ENCODE measurements at places on chromosomes 12 and 14. TPM values are rescaled to one million over a fixed set of nuclear protein-coding genes. Genes with fewer than 3 reads are reported as not detected.
A peak's percentile ranks its signal among the peaks of the same experiment; 100 is the strongest.

The UNC79 gene
- 6.2 TPM for total RNA-seq

The SERPINA10 gene
- total RNA-seq = not detected

The LALBA gene
- total RNA-seq = not detected

The SPTB gene
- 0.77 TPM for total RNA-seq

The PLEKHG7 gene
- not detected for total RNA-seq

The RNU4-1 gene
- total RNA-seq = 4,837 TPM

The TSHR gene
- total RNA-seq = not detected

- DNase-seq = no peak
Observed at GRCh38 chr12:98763656-98764055, 118.6 kb downstream of the APAF1 start.

DNA sequence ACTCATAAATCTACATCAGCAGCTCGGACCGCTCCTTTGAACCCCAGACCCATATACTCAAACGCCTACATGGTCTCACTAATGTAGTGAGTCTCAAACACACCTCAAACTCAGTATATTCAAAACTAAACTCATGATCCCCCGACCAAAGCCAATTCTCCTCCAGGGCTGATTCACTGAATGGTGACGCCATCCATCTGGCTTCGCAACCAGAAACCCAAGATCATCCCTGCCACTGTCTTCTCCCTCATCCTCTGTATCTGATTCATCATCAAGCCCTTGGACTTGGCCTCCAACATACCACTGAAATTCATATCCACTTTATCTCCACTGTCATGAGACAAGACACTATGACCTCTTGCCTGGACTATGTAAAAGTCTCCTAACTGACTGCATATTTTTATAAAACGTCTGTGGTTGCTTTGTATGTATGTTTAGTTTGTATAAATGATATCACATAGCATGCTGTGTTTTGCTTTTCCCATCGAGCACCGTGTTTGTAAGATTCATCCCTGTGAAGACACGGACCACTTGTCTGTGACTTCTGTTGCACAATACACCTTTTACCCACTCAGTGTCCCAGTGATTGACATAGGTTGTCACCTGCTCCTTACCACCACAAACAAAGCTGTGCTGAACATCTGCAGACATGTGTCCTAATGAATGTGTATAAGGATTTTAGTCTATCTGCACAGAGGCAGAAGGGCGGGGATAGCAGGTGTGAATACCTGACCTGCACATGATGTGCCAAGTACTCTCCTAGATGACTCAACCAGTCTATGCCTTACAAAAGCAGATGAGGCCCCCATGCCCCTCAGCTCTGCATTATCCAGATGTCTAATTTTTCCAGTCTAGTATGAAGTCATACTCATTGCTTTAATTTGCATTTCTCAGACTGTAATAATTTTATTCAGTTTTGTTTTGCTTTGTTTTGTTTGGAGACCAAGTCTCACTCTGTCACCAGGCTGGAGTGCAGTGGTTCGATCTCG lies 76.9 kb downstream of the VWF start:
- no peak for DNase-seq

- peak; percentile 28 for DNase-seq
Observed at GRCh38 chr14:100774164-100774537, 47.5 kb downstream of the DLK1 start.

DNA sequence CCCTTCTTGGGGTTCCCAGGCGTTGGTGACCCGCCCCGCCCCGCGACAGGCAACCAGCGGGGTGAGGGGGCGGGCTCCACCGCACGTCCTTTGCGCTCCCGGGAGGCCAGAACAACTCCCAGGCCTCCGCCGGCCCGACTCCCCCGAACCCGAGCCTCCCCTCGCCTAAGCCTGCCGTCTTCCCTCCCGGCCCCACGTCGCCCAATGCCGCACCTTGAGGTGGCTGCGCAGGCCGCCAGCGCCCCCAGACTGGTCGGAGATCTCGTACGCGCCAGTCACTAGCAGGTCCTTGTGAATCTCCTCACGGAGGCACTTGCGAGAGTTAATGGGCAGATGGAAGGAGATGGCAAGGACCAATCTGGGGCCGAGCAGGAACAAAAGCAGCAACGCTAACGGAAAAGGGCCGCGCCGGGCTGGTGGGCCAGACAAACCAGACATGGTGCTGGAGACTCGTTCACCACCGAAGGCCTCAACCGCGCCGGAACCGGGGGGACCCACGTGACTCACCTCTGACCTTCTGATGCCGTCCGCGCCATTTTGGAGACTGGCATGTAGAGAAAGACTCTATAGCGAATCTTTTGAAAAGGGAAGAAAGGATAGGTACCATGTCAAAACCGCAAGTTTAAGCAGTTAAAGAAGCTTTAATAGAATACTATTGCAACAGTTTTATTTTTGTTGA lies at the start of gene TMED10:
TMED10 (minus strand) TSS at position 471 of the 679 bp plus-strand sequence; CDS start at position 438, 33 bp downstream.
- peak; percentile 95 for DNase-seq

DNA sequence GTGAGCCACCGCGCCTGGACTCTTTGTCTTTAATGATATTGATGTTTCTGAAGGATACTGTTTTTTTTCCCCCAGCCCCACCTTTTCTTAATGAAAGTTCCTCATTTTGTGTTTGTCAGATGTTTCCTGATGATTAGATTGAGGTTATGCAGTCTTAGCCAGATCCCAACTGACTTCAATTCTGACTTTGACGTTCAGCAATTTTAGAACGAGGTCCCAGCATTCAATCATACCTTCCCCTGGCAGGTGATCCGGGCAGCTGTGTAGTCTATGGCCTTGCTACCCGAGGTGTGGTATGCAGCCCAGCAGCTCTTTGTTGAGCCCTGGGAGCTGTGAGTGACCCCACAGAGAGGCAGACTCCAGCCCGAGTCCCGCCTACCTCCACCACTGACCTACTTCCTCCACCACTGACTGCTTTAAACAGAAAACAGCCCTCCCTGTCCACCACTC lies 82.7 kb downstream of the LGMN start:
- peak; percentile 81 for DNase-seq

GRCh38 chr14:23494223-23494622 lies 24.7 kb downstream of the NGDN start:
- peak; percentile 85 for DNase-seq

DNA sequence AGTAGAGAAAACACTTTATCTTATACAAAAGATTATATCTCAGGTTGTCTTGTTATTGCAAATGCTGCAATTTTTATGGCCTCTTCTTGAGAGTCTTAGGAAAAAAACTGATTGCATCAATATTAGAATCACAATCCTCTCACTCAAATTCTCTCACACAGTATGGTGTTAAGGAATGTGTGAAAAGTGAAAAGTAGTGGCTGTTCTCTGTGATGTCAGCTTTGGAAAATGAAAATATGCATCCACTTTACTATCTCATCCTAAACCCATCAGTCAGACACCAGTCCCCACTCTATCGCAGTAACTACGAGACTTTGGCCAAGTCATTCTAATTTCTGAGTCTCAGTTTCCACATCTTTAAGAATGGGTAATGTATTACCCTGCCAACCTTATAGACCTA lies 32.6 kb upstream of the NTF3 start:
- no peak for DNase-seq

DNA sequence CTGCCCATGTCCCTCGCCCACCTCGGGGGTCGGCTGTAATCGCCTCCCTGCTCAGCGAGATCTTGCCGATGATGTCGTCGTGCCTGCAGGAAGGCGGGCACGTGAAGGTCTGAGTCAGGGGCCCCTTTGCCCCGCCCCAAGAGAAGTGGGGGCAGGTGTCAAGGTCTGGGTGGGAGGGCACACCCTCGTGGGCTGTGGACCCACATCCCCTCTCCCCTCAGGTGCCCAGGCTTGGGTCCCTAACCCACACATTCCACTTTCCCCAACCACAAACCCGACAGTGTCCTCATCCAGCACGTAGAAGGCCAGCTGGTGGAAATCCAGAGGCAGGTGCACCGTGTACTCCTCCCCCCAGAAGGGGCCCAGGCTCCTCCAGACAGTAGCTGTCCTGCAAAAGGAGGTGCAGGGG lies 7.8 kb downstream of the RASAL1 start:
- DNase-seq = no peak

DNA sequence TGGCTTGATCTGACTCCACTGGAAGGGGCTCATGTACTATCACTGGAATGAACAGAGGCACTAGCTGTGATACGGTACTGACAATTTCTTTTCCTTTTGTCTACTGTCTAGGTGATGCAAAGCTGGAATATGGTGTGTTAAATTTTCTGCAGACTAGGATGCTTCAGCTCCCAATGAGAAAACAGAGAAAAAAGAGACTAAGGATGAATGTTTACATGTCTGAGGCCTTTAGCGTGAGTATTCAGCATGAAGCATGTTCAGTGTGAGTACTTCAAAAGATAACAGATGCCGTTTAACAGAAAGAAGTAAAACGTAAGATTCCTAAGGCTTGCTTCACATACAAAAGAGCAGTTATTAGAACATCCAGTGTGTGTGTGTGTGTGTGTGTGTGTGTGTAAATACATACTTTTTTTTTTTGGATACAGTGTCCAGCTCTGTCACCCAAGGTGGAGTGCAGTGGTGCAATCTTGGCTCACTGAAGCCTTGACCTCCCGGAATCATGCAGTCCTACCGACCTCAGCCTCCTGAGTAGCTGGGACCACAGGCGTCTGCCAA lies 92.3 kb upstream of the FERMT2 start:
- no peak for DNase-seq

- no peak for DNase-seq
Observed at GRCh38 chr12:4135919-4136605, 137.5 kb upstream of the CCND2 start.
